Panc1 (cell line): ENCODE measurements at places on chromosomes 16 and 17.

DNA sequence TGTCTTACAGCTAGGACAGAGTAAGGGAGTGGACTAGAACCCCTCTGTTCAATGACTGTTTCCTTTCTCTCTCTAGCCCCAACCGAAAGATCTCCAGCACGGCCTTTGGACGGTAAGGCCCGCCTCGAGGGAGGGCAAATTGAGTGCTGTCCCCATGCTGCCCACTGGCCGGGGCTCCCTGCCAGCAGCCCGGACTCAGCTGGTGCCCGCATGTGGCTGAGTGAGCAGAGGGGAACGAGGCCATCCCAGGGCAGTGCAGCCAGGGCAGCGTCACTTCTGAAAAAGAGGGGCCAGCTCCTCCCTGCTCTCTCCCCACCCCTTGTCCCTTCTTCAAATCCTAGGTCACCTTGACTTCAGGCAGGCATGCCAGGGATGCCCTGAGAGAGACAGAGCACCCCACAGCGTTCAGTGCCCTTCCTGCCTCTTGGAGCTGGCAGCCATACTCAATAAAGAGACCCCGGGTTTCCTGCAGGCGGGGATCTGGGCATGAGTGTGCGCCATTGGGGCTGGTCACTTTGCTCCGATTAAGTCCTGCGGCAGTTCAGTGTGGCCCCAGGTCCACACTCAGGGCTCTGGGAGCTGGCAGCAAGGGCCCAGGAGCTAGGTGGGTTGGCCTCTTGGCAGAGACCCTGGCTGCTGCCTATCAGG, 130.9 kb downstream of the RAB11FIP4 start:
- no peak for DNase-seq

- DNase-seq, result peak; percentile 74
Measured at GRCh38 chr16:58336332-58337089, 41.7 kb upstream of the PRSS54 start.

DNA sequence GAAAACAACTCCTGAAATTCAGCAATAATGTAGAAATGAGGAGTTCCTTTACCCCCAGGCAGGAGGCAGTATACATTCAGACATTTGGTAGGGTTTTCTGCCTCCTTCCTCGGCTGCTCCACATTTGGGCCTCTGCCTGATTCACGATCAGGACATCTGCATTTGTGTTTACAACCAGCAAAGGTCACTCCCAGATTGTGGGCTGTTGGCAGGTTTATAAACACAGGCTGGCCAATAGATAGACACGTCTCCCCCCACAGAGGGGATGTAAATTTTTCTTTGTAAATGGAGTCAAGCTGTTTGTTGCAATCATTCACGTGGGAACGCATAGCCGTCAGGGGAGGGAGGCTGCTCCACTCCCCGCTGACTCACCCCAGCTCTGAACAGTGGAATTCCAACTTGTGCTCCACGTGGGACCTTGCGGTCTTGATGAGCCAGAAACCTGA, 252.1 kb upstream of the N4BP1 start:
- DNase-seq, result no peak

GRCh38 chr17:41806685-41807445, 4.9 kb downstream of the P3H4 start:
- DNase-seq, result no peak

GRCh38 chr16:66416136-66416535, 11.0 kb upstream of the BEAN1 start:
- DNase-seq, result no peak

- no peak for DNase-seq
Measured at GRCh38 chr17:4100883-4101756, 41.7 kb downstream of the ZZEF1 start.

DNA sequence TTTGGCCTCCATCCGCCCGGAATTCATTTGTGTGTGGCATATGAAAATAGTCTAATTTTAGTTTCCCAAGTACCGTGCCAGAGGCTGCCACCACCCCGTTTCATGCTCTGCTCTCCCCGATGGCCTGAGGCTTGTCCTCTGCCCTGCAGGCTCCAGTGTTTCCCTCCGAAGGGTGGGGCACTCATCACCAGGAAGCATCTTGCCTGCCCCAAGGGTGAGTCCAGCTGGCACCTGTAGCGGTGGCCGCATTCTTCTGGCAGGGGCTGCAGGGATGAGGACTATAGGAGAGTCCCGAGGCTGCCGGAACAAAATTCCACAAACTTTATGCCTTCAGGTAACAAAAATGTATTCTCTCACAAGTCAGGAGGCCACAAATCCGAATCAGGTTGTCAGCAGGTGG, 23.1 kb upstream of the CMIP start:
- DNase-seq, result no peak

- no peak for DNase-seq
Measured at GRCh38 chr16:85002099-85002541, 9.2 kb downstream of the ZDHHC7 start.

- DNase-seq, result no peak
Measured at GRCh38 chr16:28537076-28537475, 1.7 kb downstream of the NUPR1 start.

DNA sequence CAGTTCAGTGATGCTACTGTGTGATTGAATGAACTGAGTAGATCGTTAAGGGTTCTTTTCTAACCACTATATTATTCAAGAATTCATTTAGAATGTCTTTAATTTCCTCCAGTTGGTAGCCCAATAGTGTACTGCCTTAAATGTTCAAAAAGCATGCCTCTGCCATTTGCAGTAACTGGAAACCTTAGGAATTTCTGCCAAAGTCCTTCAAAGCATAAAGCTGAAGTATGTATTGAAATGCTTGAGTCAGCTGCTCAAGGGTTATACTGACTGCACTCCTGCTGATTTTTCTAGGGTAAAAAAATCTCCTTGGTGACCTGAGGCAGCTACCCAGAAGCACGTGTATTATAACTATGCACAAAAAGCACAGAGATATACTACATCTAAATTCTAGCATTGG, 56.5 kb downstream of the SNTB2 start:
- no peak for DNase-seq

DNA sequence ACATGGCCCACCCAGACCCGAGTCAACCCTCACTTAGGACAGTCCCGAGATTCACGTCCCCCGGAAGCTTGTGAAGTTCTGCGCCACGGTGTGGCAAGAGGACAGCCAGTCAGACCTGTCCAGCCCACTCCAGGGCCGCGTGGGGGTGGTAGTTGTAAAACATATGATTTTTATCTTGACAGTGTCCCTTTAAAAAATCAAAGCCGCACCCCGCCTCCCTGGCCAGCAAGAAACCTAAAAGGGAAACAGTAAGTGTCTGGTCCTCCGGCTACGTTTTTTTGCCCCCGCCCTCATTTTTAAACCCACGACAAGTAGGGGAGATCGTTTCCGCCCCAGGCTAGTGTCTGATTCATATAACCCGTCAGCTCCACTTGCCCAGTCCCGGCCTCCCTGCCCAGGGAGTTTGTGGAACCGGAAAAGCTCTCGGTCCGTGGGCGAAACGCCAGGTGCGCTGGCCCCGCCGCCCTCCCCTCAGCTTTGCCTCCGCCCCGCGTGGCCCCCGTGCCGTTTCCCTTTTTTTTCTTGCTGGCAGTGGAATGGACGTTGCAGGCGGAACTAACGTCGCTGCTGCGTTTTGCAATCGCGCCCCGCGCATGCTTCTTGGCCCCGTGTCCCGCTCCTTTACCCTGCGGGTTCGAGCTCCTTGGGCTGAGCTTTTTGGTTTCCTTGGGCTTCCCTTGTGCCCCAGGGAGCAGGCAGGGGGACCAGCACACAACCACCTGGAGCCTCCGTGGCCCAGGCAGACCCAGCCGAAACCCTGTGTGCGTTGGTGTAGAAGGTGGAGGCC, 13.3 kb upstream of the NUDT16L1 start:
- DNase-seq, result no peak

- no peak for DNase-seq
Measured at GRCh38 chr16:56262551-56263245, 71.4 kb downstream of the GNAO1 start.

- no peak for DNase-seq
Measured at GRCh38 chr16:24394341-24394740, 138.2 kb downstream of the CACNG3 start.

DNA sequence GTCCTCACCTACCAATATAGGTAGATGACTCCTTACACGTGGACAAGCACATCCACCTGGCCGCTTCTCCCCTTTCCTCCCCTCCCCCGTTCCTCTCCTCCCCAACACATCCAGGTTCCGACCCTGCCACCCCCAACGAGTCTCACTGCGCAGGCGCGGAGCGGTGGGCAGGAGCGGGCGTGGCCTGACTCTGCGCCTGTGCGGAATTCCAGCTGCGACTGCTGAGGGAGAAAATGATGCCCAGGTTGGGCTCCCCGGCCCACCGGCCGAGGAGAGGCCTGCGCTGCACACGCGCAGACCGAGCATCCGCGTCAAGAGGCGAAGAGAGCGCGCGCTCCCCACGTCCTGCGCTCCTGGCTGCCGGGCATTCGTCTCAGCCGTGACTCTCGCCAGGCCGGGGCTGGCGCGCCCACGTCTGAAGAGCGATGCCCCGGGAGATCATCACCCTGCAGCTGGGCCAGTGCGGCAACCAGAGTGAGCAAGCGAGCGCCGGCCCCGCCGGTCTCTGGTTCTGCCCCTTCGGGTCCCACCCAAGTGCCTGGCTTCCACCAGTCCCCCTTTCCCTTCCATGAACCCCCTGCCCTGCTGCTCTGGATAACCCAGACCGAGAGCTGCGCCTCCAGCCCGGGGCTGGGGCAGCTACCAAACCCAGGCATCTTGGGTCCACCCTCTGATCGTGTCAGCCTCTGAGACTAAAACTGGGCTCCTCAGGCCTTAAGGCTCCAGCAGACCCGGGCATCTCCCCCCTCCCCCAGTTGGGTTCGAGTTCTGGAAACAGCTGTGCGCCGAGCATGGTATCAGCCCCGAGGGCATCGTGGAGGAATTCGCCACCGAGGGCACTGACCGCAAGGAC, at the start of gene TUBG2:
TSS of gene TUBG2 (plus strand) at position 206 of the 853 bp plus-strand sequence. CDS start at position 426, 220 bp downstream.
- DNase-seq, result no peak

- DNase-seq, result no peak
Measured at GRCh38 chr17:41937970-41938954, 7.8 kb downstream of the ODAD4 start.

- no peak for DNase-seq
Measured at GRCh38 chr16:81666113-81666512, 113.0 kb upstream of the PLCG2 start.

GRCh38 chr16:50862818-50863643, 121.1 kb downstream of the CYLD start:
- DNase-seq, result no peak

DNA sequence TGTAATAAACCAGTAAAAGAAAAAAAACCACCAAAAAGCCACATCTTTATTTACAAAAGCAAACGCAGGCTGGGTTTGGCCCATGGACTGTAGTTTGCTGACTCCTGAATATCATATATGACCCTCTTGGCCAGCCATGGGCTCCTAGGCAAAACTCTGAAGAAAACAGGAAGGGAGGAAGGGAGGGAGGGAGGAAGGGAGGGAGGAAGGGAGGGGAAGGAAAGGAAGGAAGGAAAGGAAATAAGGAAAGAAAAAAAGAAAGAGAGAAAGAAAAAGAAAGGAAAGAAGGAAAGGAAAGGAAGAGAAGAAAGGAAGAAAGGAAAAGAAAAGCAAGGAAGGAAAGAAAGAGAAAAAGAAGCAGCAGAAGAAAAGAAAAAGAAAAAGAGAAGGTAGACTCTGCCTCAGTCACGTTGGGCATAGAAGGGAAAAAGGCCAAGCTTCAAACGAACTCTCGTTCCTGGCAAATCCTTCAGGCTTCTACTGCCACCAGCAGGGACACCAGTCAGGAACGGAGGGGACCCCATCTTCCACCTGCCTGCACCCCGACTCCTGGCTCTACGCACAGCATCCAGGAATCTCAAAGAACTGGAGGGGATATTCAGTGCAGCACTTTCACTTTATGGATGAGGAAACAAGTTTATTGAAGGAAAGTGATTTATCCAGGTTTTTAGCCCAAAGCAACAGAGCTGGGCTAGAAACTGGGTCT, 22.1 kb downstream of the CDC42EP4 start:
- DNase-seq, result no peak
